Cerebellar cortex (tissue), 1 donor: ENCODE measurements at places on chromosomes 16 and 17.

DNA sequence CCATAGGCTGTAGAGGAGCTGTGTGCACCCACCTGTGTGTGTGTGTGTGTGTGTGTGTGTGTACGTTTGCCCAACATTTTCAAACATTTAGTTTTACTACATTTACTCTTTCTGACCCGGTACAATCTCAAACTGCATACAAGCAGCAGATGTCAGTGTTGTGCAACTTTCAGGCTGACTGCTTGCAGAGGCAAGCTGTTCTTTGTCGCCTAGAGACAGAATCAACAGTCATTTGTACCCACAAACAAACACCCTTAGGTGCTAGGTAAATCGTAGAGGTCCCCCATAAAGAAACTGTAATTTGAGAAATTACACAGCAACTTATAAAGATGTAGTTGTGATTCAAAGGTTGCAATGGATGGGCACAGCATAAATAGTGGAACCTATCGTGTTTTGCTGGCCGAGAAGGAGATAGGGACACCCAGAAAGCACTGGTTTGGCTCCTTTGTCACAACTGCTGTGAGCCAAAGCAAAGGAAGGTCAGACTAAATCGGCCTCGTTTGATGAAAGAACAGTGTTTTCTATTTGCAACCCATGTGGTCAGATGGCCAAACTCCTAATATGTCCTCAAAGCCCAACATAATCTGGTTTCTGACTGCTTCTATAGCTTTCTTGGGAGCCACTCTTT is 478.4 kb downstream of the TOX3 start:
- DNase-seq, result peak; percentile 38

- no peak for DNase-seq
These were observed 18.5 kb upstream of the SCNN1B start for GRCh38 chr16:23283571-23283970.

GRCh38 chr16:57235128-57236021 is 9.7 kb upstream of the ARL2BP start:
- DNase-seq, result no peak

- DNase-seq, result no peak
These were observed 79.1 kb downstream of the NDE1 start for GRCh38 chr16:15729152-15729551.

- no peak for DNase-seq
These were observed 9.4 kb upstream of the GNA13 start for GRCh38 chr17:65065906-65066305.

- DNase-seq, result no peak
These were observed 125.9 kb upstream of the HS3ST3A1 start for GRCh38 chr17:13727441-13728171.

DNA sequence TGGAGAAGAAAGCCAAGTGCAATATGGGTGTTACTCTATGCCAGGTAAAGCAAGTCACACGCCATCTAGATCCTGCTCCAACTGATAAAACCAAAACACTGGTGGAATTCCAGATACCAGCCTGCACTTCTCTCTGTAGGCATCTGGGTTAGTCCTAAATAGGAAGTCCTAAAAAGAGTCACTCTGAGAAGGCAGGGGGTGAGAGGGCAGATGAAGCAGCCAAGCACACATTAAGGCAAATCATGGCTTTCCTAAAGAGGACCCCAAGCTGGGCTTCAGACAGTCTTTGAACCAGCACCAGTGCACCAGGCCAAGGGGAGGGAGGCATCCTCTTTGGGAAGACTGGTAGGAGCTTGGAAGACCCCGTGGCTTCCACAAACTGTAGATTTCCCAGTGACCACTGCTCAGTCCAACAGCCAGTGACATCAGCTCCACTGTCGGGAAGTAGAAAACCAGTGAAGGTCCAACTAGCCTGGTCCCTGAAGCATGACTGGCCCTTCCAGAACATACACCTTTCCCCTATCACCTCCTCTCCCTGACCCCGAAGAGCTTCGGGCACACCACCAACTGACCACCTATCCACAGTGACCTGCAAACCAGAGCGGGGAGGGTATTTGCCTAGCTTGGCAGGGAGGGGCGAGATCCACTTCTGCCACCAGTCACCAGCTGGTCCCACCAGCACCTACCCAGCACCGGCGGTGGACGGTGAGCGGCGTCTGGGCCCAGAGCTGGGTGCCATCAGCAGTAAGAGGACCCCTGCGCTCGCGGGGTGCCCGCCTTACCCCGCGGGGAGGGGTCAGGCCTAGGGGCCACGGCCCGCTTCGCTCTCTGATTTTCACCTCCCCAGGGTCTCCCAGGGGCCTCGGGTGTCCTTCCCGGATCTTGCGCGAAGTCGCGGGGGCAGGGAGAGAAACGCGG is 1.0 kb downstream of the LITAF start:
- peak; percentile 31 for DNase-seq
